T-helper 22 cell (primary cell): ENCODE measurements at places on chromosomes 7 and 10.

DNA sequence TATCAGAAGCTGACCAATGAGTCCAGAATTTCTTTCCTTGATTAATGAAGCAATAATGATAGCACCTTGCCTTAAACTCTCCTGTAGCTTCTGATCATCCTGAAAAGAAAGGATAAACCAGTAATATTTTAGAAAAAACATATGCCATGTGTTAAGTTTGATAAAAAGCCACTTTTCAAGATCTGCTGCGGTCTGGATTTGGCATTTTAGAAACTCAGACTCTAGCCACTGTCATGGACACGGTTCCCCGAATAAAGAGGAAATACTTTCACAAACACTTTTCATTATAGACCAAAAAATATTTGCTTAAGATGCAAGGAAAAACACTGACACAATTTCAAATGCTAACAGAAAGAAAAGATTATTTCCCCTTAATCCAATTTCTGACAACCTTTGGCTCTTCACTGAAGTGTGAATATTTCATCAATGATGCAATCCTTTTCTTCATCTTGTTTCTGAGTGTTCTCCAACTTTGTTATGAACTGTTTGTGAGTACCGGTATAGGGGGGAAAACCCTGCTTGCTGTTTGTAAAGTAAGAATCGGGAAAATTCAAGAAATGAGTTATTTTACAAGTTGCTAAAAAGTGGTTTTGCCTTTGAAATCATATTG is 329.5 kb downstream of the CRPPA start:
- DNase-seq: no peak

DNA sequence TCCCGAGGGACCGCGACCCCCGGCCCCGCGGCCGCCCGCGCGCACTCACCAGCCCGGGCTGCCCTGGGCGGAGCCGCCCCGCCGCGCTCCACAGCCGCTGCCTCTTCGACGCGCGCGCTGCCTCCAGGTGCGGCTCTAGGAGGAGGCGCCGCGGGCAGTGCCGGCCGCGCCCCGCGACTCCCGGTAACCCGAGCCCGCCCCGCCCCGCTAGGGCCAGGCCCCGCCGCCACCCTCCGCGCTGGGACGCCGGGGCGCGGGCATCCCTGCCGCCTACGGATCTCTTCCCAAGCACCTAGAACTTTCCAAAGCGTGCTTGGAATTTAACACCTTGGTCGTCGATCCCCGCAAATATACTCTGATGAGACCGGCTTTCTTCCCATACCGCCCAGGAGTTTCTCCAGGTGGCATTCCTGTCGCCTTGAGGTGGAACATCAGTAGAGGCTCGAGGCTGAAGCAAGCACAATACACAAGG is at the start of gene SLC26A5:
Gene SLC26A5, minus strand, starts transcription at position 159 of the 472 bp plus-strand sequence. CDS start 24,693 bp downstream, outside the sequence.
- DNase-seq: no peak

- no peak for DNase-seq
Measured at GRCh38 chr10:127041552-127041951, 136.3 kb downstream of the DOCK1 start.

DNA sequence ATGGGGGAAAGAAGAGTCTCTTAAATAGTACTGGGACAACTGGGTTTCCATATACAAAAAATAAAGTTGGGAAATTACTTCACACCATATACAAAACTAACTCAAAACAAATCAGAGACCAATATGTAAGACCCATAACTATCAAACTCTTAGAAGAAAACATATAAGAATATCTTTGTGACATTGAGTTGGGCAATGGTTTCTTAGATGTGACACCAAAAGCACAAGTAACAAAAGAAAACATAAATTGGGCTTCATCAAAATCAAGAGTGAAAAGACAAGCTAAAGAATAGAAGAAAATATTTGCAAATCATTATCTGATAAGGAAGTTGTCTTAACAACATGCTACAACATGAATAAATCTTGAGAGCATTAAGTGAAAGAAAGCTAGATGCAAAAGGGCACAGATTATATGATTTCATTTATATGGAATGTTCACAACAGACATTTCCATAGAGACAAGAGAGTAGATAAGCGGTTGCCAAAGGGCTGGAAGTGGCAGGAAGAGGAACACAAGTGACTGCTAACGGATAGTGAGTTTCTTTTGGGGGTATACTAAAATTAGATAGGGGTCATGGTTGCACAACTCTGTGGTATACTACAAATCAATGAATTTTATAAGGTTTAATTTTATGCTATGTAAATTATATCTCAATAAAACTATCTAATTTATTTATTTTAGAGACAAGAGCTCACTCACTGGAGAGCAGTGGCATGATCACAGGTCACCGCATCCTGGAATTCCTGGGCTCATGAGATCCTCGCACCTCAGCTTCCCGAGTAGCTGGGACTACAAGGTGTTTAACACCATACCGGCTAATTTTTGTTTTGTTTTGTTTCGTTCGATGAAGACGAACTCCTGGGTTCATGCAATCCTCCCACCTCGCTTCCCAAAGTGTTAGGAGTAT is 35.4 kb downstream of the JMJD1C start:
- DNase-seq: no peak

- DNase-seq: no peak
Measured at GRCh38 chr7:98921608-98922372, 43.5 kb downstream of the TRRAP start.

- no peak for DNase-seq
Measured at GRCh38 chr7:2926120-2926895, 82.2 kb upstream of the GNA12 start.

DNA sequence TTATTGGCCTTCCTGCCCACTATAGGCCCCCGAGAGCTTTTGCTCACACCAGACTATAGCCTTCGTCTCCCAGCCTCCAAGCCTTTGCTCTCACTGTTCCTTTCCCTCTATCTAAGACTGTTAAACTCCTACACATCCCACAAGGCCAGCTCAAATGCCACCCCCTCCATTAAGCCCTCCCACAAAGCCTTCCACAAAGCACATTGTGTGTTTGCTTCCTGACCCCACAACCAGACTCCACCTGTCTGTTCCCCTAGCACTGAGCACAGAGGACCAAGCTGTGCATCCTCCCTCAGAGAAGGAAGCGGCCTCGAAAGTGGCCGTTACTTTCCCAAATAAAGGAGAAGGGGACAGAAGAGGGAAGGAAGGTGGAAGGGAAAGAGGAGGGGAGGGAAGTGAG is 1.3 kb downstream of the LOXL4 start:
- no peak for DNase-seq

GRCh38 chr7:159147687-159148086 is 3.0 kb upstream of the VIPR2 start:
- no peak for DNase-seq

DNA sequence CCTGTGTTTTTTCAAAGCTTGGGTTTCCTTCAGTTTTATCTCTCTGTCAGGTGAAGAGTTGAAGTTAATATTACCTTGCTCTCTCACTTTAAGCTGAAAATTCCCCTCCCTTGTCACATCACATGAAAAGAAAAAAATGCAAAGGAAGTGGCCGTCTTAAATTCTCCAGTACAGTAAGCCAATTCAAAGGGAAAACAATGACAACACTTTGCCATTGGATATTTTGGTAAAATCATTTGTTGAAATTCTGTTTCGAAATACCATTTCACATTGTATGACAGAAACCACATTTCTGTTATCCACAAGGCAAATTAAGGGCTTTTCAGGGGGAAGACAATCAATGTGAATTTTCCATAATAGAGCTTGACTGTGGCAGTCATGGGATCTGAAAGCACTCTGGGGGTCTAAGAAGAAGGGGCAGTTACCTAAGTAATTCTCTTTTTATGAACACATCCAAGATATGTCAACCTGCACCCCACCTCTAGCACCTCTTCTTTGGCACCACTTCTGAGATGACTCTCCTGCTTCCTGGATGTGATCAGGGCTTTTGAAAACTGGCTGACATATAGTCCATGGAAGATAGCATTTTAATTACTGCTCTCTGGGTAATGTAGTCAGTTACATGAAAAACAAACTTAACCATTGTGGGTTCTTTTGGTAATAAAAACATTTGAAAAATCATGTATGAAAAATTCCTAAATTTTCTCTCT is 63.8 kb downstream of the ENTPD1 start:
- no peak for DNase-seq

DNA sequence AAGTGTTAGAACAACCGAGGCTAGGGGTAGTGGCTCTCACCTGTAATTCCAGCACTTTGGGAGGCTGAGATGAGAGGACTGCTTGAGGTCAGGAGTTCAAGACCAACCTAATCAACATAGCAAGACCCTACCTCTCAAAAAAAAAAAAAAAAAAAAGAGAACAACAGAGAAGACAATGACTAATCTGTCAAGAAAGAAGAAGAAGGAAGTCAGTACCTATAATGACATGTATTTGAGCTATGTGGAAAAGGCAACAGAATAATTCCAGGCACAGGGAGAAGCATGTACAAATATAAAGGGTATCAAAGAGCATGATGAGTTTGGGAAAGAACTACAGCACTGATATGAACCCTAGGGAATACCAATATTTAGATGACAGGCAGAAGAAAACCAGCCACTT is 27.5 kb downstream of the COPG2 start:
- no peak for DNase-seq

- no peak for DNase-seq
Measured at GRCh38 chr7:140033036-140033435, 29.7 kb downstream of the PARP12 start.

DNA sequence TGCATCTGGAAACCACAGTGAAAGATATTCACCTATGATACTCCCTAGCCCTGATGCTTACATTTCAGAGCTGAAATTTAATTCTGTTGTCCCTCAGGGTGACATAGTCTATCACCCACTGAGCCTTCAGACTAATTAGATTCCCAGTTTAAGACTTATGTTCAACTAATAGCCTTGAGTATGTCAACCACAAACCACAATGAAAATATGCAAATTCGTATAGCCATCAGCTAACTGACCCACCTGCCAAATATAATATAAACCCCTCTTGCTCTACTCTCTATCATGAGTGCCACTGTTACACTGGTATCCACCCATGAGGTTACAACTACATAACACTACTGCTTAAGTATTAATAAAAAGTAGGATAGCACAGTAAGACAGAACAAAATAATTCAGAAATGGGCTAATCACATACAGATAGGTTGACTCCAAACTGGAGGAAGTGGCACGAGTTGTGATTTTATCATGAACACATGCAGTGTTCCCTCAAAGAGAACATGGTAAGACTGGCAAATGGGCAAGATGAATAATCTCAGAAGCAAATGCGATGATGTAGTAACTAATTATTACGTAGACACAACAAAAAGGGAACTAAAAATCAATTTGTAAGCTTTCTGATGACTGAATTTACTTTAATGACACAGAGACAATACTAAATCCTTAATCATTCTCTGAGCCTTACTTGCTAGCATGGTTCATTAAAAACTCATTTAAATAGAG is 290.6 kb downstream of the PARD3 start:
- DNase-seq: no peak

GRCh38 chr7:106840342-106840741 is 24.7 kb upstream of the PIK3CG start:
- no peak for DNase-seq

DNA sequence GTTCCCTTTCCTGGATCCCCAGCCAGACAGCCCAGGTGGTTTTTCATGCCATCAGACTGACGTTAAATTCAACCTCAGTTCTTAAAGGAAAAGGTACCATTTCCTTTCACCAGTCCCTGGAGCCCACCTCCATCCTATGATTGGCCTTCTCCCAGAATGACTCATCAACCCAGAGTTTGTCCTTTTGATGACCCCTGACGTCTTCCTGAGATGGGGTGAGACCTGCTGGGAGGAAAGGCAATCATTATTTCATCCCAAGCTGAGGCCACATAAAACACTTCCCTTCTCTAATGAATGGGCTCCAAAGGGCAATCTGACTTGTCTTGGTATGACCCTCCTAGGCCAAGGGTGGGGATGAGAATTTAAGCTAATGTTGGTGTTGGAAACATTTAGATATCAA is 750.7 kb downstream of the SUGCT start:
- no peak for DNase-seq

GRCh38 chr10:21969326-21970287 is 33.9 kb downstream of the DNAJC1 start:
- no peak for DNase-seq

DNA sequence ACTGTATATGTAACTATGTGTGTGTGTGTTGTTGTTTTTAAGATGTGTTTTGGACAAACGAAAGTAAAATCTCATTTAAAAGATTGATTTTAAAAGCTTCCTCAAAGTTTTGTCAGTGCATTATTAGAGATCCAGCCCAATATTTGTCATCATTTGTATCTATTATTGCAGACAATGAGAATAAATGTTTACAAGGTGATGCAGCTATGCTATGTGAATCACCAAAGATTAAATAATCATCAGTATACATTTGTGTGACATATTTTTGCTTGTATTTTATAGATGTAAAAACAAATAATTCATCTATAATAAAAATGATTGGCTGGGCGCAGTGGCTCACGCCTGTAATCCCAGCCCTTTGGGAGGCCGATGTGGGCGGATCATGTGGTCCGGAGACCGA is 35.3 kb upstream of the RTKN2 start:
- DNase-seq: no peak

GRCh38 chr10:88544140-88544870 is 38.8 kb downstream of the RNLS start:
- no peak for DNase-seq

- DNase-seq: no peak
Measured at GRCh38 chr10:118290471-118290995, 51.6 kb downstream of the FAM204A start.

DNA sequence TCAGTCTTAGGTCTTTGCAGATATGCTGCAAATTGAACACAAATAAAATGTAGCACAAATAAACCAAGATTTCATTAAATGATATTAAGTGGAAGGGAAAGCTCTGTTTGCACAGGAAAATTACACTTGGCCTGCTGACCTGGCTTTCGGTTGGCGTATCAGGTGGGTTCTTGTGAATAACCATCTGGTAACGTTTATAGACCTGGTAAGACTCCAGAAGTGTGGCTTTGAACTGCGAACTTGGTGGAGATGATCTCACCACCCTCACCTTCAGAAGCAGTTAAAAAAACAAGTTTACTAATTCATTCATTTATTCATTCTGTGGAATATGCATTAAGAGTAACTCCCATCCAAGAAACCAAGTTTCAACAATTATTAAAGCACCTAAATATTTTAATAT is 28.1 kb downstream of the ATE1 start:
- no peak for DNase-seq

- DNase-seq: no peak
Measured at GRCh38 chr10:35533565-35533964, 71.6 kb upstream of the GJD4 start.
